ENCODE measurements at places on chromosomes 2 and 18.

DNA sequence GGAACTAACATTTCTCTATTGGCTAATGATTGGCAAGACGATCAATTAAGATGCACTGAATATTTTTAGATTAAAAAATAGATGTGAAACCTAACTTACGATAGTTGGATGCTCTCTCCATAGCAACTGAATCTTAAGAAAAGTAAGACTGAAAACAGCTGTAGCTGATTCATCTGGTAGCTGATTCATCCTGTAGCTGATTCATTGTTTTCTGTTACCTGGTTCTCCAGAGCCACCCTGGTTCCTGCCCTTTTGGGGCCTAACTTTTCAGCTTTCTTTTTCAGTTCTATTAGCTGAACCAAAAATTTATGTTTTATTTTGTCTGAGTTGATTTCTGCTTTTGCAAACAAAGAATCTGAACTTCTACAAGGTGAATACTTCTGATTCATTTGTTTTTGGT is 22.7 kb upstream of the SPR start:
- DNase-seq: no peak
- H3K36me3 ChIP-seq: no peaks in the 10 kb centered on the region
- H3K4me1 ChIP-seq: peaks cover 8% of the 10 kb centered on the region
- no peak overlapping the region for H3K27ac ChIP-seq

DNA sequence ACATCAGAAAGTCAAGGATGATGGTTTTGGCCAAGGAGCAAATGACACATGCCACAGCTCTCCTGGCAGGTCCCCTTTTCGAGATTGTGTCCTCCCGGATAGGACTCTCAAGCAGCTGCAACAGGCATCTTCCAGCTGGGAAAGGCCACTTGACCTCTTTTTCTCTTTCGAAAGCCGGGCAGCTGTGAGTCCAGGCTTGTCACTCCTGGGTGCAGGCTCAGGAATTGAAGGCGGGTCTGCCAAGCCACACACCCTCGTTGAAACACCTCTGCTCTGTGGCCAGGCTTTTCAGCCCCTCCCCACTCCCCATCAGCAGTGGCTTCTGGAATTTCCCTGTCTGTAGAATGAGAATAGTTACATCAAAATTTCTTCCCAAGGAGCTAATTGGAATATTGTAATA is 98.0 kb downstream of the CCDC138 start:
- no peaks in the 10 kb centered on the region for H3K27me3 ChIP-seq
- no peak for DNase-seq
- H3K4me3 ChIP-seq: no peak overlapping the region
- H3K36me3 ChIP-seq: no peaks in the 10 kb centered on the region

DNA sequence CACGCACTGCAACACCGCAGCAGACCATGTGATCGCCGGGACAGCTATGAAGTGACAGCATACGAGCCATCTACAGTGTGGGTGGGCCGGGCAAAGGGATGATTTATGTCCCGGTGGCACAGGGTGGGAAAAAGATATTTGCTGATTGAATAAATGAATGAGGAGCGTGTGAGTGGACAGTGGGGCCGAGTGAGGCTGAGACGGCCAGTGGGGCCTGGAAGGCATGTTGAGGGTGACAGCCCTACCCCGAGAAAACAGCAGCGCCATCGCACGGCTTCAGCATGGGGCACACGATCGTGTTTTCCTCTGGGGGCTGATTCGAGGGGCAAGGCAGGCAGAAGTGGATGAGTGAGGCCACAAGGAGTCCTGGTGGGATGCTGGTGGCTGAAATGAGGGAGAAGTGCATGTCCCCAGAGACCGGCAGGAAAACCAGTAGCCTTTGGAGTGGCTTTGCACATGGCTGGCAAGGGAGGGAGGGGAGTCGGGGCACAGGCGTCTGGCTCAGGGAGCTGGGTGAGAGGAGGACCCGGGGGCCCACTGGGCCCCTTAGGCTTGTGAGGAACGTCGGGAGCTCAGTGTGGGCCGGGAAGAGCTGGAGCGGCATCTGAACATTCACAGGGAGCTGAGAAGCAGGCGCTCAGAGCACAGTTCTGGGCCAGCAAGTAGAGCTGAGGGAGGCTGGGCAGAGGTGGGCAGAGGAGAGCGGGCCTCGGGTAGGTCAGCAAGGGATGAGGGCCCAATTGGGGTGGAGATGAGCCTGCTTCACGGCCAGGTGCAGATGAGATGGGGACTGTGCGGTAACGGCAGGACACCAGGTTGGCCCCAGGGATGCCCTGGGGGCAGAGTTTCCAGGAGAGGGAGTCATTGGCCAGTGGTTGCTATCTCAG is 32.1 kb upstream of the MAL start:
- H3K4me1 ChIP-seq: no peaks in the 10 kb centered on the region
- no peak for DNase-seq
- H3K27me3 ChIP-seq: peaks cover 47% of the 10 kb centered on the region
- no peak overlapping the region for H3K4me3 ChIP-seq
- no peak overlapping the region for H3K27ac ChIP-seq

DNA sequence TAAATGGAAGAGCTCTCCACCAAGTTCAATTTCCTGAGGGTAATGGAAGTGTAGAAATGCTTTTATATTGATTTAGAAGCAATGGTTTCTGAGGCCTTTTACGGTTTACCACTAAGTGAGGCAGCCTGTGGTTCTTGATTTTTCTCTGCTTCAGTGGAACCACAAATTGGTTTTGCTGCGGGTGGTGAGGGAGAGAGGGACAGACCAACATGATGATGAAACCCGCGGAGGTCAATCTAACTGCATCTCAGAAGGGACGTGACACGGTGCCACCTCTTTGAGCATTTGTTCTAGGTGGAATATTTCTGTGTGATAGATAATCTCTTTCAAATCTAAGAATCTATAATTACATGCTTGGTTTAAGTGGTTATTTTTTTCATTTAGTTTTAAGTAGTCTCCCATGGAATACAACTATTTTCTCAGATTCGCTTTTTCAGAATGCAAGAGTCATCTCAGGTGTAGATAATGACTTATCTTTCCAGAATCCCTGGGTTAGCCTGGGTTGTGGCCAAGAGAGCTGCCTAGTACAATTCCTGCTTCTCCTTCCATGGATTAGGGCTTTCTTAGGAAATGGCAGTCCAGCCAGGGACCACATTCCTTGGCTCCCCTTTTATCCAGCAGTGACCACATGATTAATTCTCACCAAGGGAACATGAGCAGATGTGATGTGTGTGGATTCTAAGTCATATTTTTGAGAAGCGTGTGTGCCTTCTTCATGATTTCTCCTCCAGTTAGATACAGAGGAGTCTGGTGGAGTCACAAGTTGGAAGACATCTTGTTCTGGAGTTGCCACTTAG is 52.5 kb downstream of the KCNE4 start:
- no peaks in the 10 kb centered on the region for H3K36me3 ChIP-seq
- no peaks in the 10 kb centered on the region for H3K4me1 ChIP-seq
- H3K4me3 ChIP-seq: no peak overlapping the region
- H3K27me3 ChIP-seq: no peaks in the 10 kb centered on the region
- no peak for DNase-seq
- H3K27ac ChIP-seq: no peak overlapping the region

GRCh38 chr2:12442476-12442847 is 274.3 kb upstream of the TRIB2 start:
- no peaks in the 10 kb centered on the region for H3K27me3 ChIP-seq
- H3K36me3 ChIP-seq: no peaks in the 10 kb centered on the region
- peaks cover 7% of the 10 kb centered on the region for H3K4me1 ChIP-seq
- H3K27ac ChIP-seq: peak overlapping the region; percentile 6
- no peak for DNase-seq
- no peak overlapping the region for H3K4me3 ChIP-seq

- no peak for DNase-seq
- H3K36me3 ChIP-seq: no peaks in the 10 kb centered on the region
- H3K4me1 ChIP-seq: no peaks in the 10 kb centered on the region
- no peak overlapping the region for H3K4me3 ChIP-seq
Measured at GRCh38 chr2:187081461-187081860, 232.5 kb upstream of the ZSWIM2 start.

DNA sequence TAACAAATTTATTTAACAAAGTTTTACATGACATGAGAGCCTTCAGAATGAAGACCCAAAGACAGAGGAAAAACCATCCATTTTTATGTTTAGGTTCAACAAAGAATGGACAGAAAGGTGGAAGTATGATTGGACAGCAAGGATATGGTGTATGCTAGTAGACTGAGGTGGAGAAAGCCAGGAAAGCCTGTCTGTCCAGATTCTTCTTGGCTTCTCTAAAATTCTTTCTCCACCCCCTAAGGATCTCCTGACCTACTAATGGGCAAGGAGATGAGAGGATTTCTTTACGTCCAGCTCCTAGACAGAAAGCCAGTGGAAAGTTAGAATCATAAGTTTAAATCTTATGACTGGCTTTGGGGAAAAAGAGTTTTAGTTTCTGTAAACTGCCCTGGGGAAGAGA is 3.0 kb downstream of the ATIC start:
- no peak overlapping the region for H3K27ac ChIP-seq
- H3K27me3 ChIP-seq: no peaks in the 10 kb centered on the region
- peaks cover 32% of the 10 kb centered on the region for H3K36me3 ChIP-seq
- peak overlapping the region; percentile 9 for H3K4me3 ChIP-seq
- H3K4me1 ChIP-seq: peaks cover 33% of the 10 kb centered on the region

DNA sequence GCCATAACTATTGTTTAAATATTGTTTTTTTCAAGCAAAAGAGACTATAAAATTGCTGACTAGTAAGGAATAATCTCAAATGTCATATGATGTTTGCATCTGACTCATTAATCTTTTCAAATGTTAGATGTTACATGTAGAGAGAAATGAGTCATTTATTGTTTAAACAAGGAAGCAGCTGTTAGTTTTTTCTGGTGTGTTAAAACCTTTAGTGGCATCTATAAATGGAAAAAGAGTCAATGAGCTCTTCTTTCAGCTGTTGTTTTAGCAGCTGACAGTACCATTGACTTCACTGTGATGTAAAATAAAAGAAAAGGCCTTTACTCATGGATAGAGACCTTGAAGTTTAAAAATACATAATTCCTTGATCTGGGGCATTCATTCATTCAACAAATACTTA is 1.8 kb upstream of the KLHL41 start:
- DNase-seq: no peak
- no peaks in the 10 kb centered on the region for H3K36me3 ChIP-seq
- no peak overlapping the region for H3K4me3 ChIP-seq
- H3K4me1 ChIP-seq: no peaks in the 10 kb centered on the region
- no peak overlapping the region for H3K27ac ChIP-seq

DNA sequence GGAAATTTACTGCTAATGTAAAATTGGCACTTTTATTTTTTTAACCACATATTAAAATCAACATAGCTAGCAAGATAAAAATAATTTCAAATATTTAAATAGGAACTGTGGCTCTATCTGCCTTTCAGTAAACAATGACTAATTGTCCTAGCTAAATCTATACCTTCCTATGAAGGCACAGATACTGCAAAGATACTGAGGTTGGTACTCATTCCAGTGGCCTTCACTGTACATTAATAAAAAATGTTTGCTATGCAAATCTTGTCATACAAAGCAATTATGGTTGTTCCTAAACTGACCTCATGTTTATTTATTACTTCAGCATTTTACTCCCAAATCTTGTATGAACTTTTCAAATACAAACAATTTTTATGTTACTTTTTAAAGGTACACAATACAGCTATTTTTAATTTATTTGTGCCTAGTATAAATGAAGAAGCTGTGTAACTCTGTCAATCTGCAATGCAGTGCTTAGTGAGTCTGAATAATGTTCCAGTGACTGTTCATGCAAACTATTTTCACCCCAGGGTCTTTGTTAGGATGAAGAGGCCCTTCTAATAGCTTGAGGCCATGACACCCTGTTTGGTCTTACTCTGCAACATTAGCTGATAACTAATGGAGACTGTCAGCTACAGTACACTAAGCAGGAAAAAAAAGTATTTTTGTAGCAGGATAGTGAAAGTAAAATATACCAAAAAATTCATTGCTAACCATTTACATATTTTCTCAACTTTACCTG is 9.3 kb upstream of the ERBB4 start:
- no peaks in the 10 kb centered on the region for H3K27me3 ChIP-seq
- no peaks in the 10 kb centered on the region for H3K4me1 ChIP-seq
- DNase-seq: no peak
- H3K36me3 ChIP-seq: no peaks in the 10 kb centered on the region

DNA sequence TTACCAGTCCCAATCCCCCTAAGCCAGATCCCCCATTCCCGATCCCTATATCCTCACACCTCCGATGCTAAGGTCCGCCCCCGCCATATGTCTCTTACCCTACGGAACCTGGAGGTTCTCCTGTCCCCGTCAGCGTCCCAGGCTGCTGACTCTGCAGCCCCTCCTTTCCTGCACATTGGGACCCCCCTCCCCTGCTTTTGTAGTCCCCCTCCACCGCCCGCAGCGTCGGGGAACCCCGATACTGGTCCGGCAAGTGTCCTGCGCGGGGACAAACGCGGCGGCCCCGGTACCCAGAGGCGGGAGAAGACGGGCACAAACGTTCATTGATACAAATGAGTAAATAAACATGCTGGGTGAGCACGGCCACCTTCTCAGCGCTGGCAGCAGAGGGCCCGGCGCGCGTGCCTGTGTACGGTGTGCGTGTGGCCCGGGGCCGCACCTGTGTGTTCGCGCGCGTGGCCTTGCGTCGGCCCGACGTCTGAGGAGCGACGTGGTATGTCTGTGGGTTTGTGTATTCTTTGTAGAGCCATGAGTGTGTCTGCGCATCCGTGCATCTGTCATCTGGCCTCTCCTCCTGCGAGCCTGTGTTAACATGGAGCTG is 2.0 kb upstream of the CYP26B1 start:
- peak overlapping the region; percentile 92 for H3K4me3 ChIP-seq
- H3K27ac ChIP-seq: no peak overlapping the region
- no peaks in the 10 kb centered on the region for H3K36me3 ChIP-seq

- H3K27ac ChIP-seq: no peak overlapping the region
- H3K36me3 ChIP-seq: peaks cover 7% of the 10 kb centered on the region
- H3K4me3 ChIP-seq: no peak overlapping the region
- peaks cover 10% of the 10 kb centered on the region for H3K4me1 ChIP-seq
- DNase-seq: peak; percentile 46
Measured at GRCh38 chr2:28956415-28956826, 24.7 kb upstream of the TOGARAM2 start.

GRCh38 chr2:11117776-11118175 is 37.5 kb upstream of the SLC66A3 start:
- DNase-seq: no peak
- H3K4me3 ChIP-seq: no peak overlapping the region
- H3K36me3 ChIP-seq: no peaks in the 10 kb centered on the region
- H3K27ac ChIP-seq: no peak overlapping the region
- H3K27me3 ChIP-seq: no peaks in the 10 kb centered on the region
- H3K4me1 ChIP-seq: peaks cover 2% of the 10 kb centered on the region

GRCh38 chr2:100124761-100125160 is 17.6 kb downstream of the AFF3 start:
- no peak overlapping the region for H3K4me3 ChIP-seq
- no peak overlapping the region for H3K27ac ChIP-seq
- H3K27me3 ChIP-seq: peaks cover 7% of the 10 kb centered on the region
- H3K4me1 ChIP-seq: no peaks in the 10 kb centered on the region
- H3K36me3 ChIP-seq: no peaks in the 10 kb centered on the region
- DNase-seq: no peak

Measured in effector memory CD8-positive, alpha-beta T cell (primary cell).